ENCODE measurements at places on chromosomes 13 and 19.
A peak's percentile ranks its signal among the peaks of the same experiment; 100 is the strongest.

DNA sequence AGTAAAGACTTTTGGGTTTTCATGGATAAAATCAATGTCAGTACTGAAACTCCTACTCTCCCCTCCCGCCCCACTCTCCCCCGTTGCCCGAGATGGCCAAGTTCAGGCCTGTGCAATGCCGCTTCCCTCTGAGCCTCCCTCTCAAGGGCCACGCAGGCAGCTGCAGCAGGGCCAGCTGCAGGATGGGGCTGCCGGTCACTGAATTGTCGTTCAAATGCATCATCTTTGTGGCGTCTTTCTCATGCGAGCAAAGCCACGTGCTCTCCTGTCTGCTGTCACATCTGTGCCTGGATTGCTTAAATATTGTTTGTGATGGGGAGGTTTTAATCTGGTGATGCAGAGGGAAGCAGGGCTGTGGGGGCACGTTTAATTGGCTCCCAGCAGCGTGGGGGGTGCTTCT lies 26.6 kb downstream of the SHISA2 start:
- DNase-seq: no peak

DNA sequence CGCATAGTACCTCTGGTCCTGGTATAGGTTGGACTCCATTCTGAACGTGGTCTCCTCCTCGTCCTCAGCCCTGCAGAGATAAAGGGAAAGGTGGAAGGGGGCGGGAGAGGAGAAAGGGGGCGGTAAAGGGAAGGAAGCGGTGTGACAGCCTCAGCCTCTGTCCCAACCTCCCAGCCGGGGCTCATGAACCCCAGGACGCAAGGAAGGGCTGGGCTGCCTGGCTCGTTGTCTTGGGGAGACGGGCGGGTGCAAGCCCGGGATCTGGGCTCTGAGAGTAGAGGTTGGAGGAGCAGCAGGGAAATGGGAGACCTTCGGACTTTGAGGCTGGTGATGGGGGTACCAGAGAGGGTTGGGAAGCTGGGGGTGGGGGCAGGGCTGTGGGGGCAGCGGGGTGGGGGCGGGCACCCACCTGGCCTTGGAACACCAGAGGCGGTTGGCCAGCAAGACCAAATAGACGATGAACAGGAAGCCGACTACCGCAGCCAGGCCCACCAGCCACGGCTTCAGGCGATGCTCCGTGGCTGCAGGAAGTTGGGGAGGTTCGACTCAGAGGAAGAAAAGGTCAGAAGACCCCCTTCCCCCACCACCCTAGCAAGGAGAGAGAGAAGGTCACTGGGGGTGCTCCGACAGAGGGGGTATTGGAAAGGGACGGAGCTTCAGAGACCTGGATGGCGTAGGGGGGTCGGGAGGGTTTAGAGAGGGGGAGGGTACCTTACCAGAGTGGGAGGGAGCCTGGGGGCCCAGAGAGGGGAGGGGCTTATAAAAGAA lies 1.7 kb downstream of the SMIM24 start:
- DNase-seq: no peak

GRCh38 chr13:112059457-112060281 lies 7.3 kb upstream of the SOX1 start:
- peak; percentile 49 for DNase-seq

DNA sequence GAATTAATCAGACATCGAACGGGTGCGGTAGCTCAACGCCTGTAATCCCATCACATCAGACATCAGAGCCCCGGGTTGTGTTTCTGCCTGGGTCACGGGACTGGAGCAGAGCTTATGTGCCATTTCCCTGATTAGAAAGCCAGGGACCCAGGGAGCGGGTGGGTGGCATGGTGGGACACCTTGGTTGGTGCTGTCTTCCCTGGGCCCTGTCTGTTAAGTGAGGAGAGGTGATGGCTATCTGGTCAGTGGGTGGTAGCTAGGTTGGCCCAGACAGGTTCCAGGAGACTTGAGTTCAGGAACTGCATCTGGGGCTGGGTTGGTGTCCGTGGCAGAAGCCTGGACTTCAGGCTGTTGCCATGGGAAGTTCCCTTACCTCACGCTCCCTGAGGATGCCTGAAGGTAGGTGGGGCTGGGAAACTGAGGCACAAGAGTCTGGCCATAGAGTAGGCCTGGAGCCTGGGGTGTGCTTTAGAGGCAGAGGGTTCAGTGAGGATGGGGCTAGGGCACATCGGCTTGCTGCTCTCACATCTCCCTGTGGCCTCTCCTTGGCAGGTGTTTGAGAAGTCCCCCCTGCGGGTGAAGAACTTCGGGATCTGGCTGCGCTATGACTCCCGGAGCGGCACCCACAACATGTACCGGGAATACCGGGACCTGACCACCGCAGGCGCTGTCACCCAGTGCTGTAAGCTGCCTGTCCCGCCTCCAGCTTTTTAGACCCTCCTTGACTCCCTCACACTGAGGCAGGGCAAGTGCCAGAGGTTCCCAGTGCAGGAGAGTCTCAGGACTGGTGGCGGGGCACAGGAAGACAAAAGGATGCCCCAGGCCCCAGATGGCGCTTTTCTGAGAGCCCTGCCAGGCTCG lies 2.1 kb downstream of the RPL18A start:
- no peak for DNase-seq

- DNase-seq: peak; percentile 25
Observed at GRCh38 chr19:6069268-6069791, 41.0 kb downstream of the RFX2 start.

GRCh38 chr19:29540114-29540513 lies 14.3 kb downstream of the VSTM2B start:
- DNase-seq: no peak

DNA sequence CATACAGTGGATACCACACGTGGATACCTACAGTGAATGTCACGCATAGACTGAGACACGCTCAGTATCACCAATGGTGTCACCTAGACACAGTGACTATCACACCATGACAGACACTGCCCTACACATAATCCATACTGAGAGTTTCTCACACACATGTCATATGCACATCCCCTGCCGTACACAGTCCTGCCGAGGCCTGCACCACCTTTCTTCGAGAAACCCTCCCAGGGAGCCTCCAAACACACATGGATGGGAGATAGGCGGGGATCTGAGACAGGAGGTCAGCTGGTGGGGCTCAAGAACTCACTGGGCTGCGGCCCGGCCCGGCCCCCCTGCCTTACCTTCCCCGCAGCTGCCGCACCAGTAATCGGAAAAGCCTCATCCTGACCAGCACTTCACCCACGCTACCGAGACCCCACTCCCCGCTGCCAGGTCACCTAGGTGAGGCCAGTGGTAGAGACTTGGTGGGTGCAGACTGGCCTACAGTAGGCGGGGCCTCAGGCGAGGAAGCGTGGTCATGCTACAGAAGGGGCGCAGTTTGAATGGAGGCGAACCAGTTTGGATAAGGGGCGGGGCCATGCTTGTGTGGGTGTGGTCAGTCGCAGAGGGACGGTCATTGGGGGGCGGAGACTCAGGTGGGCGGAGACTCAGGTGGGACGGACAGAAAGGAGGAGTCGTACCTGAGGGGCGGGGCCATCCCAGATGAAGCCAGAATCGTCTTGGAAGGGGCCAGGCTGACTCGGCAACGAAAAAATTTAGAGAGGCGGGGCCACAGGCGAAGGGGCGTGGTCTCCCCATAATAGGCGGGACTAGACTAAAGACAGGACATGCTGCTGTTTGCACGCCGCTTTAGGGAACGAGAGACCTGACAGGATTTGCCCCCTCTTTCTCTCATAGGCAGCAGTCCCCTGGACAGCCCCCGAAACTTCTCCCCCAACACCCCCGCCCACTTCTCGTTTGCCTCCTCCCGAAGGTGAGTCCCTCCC lies 2.1 kb downstream of the MAST1 start:
- no peak for DNase-seq

GRCh38 chr13:111312944-111313590 lies 7.4 kb upstream of the TEX29 start:
- no peak for DNase-seq

- DNase-seq: no peak
Observed at GRCh38 chr19:42313096-42313839, at the start of gene TMEM145. Gene TMEM145 (plus strand): TSS chr19:42313309. CDS start chr19:42313377, 68 bp downstream.

GRCh38 chr13:110138700-110139036 lies 168.3 kb downstream of the COL4A1 start:
- DNase-seq: no peak

- no peak for DNase-seq
Observed at GRCh38 chr13:100234524-100235136, 145.7 kb downstream of the PCCA start.

- no peak for DNase-seq
Observed at GRCh38 chr19:662207-662961, 630 bp downstream of the RNF126 start.

GRCh38 chr13:112114391-112114790 lies 47.4 kb downstream of the SOX1 start:
- no peak for DNase-seq

DNA sequence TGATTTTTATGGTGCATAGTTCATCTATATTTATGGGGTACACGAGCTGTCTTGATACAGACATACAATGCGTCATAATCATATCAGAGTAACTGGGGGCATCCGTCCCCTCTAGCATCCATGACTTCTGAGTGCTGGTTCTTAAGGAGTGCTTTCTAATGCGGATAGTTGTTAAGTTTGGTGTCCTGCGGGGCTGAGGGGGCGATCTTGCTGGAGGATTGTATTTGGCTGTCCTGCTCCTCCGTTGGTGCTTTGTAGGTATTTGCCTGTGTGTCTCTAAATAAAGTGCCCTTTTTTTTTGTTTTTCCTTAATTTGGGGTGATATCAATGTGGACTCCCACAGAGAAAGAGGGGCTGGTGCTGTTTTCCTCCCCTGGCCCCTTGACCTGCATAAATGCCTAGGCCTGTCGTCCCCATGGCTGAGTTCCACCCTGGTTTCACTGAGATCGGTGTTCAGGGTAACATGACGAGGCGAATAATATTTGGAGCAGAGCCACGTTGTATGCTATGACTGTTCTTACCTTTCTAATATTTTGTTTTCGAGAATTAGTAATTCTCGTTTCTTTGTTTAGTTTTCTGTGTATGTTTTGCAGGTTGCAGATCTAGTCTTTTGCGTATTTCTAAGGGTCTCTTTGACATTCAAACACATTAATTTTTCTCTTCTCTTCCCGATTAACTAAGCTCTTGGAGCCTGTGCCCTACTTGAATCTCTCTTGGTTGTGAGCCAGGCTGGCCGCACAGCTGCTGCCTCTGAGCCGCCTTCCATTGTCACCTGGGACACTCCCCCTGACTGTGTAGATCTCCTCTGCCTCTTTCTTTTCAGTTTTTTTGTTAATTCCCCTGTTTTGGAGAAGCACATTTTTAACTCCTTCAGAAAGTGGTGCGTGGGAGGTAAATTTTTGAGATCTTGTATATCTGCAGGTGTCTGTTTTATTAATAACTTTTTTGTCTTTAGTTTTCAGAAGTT lies 100.3 kb downstream of the ARHGEF7 start:
- no peak for DNase-seq

DNA sequence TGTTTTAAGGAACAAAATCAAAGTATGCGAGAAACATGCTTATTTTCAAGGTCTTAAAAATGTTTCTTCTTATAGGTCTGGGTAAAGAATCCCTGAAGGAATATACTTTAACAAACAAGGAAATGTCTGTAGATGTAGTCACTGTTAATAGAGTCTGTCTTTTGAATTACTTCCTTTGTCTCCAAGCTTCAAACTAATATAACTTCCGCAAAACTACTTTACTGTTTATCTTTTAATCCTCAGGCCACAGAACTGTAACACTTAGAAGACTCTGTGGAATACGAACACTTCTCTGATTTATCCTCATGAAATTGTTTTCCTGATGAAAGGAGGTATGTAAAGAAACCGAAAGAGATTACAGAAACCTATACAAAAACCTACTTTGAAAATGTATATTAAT lies 316.0 kb downstream of the PCDH9 start:
- no peak for DNase-seq

DNA sequence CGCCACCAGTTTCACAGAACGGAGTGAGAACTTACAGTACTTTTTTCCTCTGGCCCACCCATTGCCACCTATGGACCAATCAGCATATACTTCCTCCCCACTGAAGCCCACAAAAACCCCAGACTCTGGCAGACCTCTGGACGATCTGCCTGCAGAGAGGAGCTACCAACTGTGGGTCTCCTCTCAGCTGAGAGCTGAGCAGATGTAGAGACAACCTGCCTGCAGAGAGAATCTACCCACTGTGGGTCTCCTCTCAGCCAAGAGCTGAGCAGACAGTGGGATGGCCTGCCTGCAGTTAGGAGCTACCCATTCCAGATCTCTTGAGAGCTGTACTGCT lies 69.7 kb downstream of the PIBF1 start:
- no peak for DNase-seq

DNA sequence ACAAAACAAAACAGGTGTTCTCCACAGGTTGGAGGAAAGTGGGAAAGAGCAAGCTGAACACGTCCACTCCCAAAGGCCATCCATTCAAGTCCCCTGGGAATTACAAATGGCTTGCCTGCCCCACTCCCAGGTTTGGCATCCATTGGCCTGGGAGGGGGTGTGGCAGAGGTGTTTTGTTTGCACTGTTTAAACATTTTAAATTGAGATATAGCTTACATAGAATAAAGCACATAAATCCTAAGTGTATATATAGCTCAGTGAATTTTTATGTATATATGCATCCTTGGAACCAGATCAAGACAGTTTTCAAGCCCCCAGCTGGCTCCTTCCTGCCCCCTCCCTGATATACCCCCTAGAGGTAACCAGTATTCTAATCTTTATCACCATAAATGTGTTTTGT lies 12.7 kb downstream of the SLC25A42 start:
- no peak for DNase-seq

DNA sequence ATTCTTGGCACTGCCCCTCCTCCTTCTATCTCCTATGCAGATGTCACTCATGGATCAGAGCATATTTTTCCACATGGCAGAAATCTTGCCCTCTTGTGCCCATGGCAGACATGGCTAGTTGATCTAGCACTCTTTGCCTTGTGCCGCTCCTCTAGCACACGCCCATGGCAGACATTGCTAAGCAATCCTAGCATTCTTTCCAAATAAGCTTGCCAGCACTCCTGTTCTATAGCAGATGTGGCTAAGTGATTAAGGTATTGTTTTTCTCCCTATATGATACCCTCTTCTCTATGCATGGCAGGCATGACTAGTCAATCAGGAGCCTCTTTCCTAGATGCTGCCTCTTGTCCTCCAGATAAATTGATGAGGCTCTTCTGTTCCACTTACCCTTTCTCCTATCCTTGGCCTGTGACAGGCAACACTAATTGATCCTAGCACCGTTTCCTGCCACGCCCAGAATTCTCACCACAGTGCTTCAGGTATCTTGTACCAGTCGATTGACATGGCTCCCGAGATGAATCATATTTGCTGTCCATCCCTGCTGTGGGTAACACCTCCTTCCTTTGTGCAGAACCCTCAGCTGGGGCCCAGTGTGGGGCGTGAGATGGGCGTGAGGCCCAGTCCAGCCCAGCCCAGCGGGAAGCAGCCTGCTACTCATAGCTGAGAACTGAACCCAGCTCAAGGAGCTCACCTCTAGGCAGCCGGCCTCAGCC lies 26.9 kb downstream of the TMED1 start:
- DNase-seq: no peak

DNA sequence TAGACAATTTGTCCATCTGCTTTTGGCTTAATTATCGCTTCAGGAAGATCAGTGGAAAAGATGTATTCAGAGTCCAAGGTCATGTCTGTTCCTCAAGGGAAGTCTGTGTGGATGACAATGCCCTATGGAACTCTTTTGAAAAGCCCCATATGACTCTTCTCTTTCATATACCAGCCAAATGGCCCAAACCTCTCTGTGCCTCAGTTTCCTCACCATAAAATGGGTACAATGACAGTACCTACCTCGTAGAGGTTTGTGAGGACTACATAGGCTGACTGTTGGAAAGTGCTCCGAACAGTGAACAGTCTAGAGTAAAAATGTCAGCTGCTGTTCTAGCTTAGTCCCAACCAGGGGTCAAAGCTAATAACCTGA lies 104.6 kb downstream of the COL4A2 start:
- DNase-seq: no peak

GRCh38 chr13:28620011-28620830 lies 38.7 kb upstream of the POMP start:
- DNase-seq: no peak

- no peak for DNase-seq
Observed at GRCh38 chr13:95948656-95949055, 104.5 kb downstream of the UGGT2 start.
